NCI-H1436 (cell line): ENCODE measurements at places on chromosomes 1 and 21.

- no peak for DNase-seq
Measured at GRCh38 chr1:156490401-156491032, 10.1 kb downstream of the MEF2D start.

DNA sequence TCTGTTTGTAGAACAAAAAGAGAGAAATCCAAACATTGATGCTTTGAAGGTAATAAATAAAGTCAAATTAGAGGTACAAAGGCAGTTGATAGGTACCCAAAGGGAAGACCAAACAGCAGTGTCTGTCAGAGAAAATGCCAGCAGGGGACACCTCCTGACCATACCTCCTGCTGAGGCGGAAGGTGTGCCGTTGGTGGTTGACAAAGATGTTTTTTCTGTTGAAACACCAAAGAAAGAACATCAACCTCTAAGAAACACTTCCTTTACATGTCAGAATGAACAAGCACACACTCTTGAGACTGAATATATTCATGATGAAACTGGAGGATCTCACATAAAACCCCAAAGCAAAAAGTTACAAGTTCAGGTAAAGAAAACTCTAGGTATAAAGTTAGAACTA lies 128.3 kb downstream of the MACF1 start:
- no peak for DNase-seq

DNA sequence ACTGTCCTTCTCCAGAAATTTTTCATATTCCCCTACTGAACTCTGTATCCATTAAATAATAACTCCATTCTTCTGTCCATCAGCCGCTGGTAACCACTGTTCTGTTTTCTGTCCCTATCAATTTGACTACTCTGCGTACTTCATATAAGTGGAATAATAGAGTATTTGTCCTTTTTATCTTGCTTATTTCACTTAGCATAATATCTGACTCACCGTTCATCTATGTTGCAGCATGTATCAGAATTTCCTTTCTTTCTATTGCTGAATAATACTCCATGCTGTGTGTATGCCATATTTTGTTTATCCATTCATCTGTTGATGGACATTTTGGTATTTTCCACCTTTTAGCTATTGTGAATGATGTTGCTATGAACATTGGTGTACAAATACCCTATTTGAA lies 71.9 kb downstream of the CEP350 start:
- no peak for DNase-seq

DNA sequence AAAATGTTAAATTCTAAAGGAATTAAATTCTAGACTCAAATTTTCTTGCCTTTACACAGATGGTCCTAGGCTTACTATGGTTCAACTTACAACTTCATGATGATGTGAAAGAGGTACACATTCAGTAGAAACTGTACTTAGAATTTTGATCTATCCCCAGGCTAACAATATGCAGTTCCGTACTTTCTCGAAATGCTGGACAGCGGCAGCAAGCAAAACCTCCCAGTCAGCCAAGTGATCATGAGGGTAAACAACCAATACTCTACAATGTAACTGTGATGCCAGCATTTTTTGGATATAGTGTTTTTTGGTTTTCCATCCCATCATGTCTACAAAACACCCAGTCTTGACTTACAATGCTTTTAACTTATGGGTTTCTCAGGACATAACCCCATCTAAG lies 25.7 kb downstream of the VAV3 start:
- no peak for DNase-seq

DNA sequence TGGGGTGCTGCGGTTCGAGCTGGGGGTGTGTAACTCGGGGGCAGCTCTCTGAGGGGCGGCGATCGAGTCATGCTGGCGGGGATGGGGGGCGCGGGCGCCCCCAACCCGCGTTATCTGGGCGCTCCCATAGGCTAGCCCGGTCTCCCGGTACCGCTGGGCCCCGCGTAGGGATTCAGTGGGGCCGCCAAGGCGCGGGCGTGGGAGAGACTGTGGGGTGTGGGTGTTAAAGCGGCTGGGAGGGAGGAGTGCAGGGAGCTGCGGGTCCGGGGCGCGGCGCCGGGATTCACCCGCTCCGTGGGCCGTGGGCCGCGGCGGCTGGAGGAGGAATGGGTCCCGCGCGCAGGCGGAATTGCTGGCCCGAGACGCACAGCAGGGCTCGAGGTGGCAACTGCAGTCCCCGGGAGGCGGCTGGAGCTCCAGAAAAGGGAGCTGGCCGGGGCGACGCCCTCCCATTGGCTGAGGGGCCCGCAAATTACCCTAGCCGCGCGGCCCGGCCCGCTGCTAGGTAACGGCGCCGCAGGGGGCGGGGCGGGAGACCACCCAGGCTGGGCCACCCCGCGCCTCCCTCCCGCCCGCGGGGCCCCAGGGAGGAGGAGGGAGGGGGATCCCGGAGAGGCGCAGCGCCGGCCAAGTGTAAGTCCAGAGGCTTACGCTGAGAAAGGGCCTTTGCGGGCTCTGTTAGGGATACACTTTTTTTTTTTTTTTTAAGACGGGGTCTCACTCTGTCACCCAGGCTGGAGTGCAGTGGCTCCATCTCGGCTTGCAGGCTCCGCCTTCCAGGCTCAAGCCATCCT lies at the start of gene PTCH2:
Gene PTCH2, minus strand, starts transcription at position 392 of the 794 bp plus-strand sequence. Its CDS starts 321 bp downstream, at position 71.
- DNase-seq, result peak; percentile 81

GRCh38 chr1:244435562-244436205 lies 16.0 kb downstream of the ADSS2 start:
- DNase-seq, result no peak

GRCh38 chr1:221991221-221991620 lies 249.3 kb upstream of the DUSP10 start:
- no peak for DNase-seq

GRCh38 chr1:96259399-96259798 lies 462.2 kb upstream of the PTBP2 start:
- DNase-seq, result no peak

- no peak for DNase-seq
Measured at GRCh38 chr1:36122062-36123030, 2.7 kb downstream of the COL8A2 start.

- DNase-seq, result no peak
Measured at GRCh38 chr1:88943241-88943640, 49.2 kb downstream of the KYAT3 start.

GRCh38 chr1:84632673-84633434 lies 57.4 kb downstream of the SSX2IP start:
- no peak for DNase-seq

DNA sequence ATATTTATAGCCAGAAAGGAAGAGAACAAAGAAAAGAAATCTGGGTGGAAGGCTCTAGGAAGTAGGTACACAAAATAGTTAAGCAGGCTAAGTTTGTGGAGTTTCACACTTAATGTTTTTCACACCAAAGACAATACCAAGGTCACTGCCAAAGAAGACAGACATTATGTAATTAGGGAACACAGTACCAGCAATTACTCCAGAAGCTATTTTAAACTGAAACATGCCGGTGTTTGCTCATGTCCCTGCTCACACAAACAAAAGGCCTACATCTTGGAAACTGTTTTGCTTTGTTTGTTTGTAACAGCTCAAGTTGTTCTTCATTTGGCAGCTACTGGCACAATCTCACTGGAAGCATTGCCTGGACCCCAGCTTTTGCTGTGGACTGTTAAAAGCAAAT lies 88.5 kb upstream of the DAB1 start:
- DNase-seq, result peak; percentile 46

DNA sequence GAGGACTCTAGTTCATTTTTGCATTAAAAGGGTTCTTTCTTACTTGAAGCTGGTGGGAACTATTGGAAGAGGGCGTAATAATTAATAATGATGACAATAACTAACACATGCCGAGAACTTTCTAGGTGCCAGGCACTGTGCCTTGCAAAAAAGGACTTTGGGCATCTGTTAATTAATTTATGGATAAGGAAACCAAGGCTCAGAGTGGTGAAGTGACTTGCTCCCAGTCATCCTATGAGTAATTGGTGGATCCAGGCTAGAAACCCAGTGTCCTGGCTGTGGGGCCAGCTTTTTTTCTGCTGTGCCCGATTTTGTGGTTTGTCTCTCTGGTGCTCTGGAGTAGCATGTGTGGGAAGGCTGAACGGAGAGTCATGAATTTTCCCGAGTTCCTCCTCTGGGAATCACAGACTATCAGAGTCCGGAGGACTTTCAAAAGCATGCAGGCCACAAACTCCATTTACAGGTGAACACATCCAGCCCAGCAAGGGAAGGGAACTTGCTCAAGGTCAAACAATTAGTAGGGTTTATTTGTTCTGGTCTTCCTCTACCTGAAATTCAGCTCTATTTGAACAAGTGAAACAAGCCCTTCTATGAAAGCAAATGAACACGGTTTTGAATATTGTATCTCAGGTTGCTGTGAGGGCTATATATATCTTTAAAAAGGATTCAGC lies 23.4 kb downstream of the ROR1 start:
- DNase-seq, result no peak

DNA sequence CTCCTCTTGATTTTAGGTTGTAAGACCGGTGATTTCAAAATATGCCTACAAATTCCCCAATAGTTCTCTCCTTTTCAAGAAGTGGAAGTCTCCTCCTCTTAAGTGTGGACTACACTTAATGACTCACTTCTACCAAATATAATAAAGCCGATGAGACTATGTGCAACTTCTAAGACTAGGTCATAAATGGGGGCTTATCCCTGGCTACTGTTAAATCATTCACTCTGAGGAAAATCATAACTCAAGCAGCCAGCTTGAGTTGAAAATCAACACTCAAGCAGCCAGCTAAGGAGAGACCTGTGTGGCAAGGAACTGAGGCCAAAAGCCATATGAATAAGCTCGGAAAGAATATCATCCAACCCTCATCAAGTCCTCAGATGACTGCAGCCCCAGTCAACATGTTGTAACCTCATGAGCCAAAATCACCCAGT lies 49.6 kb upstream of the PSMG1 start:
- no peak for DNase-seq

GRCh38 chr1:59041646-59042277 lies 255.1 kb upstream of the FGGY start:
- no peak for DNase-seq

DNA sequence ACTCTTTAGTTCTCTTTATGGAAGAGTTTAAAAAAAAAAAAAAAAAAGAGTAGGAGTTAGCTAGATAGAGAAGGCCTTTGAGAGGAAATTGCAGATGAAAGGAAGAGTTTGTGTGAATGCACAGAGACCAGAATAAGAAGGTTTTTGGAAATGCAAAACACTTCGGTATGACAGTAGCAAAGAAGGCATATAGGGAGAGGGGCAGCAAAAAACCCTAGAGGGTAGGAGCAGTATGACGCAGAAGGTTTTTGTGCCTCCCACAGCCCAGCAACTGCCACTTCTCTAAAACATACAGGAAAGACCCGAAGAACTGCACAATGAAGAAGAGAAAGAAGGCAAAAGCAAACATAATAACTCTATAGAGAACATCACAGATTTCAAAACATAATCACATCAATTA lies 84.3 kb downstream of the WDR64 start:
- DNase-seq, result peak; percentile 46

DNA sequence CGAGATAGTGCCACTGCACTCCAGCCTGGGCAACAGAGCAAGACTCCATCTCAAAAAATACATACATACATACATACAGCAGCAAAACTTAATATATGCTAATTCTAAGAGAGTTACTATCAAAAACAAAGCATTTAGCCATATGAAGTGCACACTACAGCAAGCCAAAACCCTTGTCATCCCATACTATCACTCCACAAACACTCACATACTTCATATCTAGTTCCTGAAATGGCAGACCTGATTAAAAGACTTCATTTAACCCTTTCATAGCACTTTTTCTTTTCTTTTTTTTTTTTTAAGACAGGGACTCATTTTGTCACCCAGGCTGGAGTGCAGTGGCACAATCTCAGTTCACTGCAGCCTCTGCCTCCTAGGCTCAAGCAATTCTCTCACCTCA lies 65.6 kb downstream of the COP1 start:
- no peak for DNase-seq

- DNase-seq, result no peak
Measured at GRCh38 chr1:6274622-6275139, 13.8 kb upstream of the GPR153 start.

GRCh38 chr1:235725434-235725833 lies 75.8 kb upstream of the GNG4 start:
- DNase-seq, result no peak

- DNase-seq, result no peak
Measured at GRCh38 chr1:159421821-159422220, 10.2 kb upstream of the OR10J4 start.

DNA sequence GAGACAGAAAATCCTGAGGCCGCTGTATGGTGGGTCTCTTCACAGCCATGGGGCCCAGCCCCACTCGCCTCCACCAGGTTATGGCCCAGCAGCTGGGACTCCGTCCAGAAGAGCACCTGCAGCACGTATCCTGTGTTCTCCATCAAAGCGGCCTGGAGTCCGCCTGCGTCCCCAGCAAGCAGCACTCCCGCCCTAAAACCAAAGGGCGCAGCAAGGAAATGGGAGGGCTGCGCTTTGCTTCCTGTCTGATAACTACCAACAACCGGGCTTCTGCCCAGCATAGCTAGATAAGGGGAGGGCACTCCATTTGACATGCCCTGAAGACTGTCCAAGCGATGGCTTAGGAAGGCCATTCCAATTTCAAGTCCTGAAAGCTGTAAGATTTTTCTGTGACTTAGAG lies 119.9 kb downstream of the KCNJ15 start:
- DNase-seq, result no peak

- DNase-seq, result no peak
Measured at GRCh38 chr1:27661412-27662075, 10.4 kb downstream of the IFI6 start.

GRCh38 chr1:201939574-201939973 lies 6.8 kb downstream of the LMOD1 start:
- DNase-seq, result no peak

GRCh38 chr1:45455162-45455561 lies 35.8 kb downstream of the TESK2 start:
- no peak for DNase-seq

GRCh38 chr1:157249326-157249725 lies 111.1 kb upstream of the ETV3 start:
- DNase-seq, result no peak

- DNase-seq, result no peak
Measured at GRCh38 chr1:53934170-53934765, 11.2 kb downstream of the IFT25 start.

GRCh38 chr1:35047188-35047858 lies 15.6 kb upstream of the ZMYM6 start:
- no peak for DNase-seq

DNA sequence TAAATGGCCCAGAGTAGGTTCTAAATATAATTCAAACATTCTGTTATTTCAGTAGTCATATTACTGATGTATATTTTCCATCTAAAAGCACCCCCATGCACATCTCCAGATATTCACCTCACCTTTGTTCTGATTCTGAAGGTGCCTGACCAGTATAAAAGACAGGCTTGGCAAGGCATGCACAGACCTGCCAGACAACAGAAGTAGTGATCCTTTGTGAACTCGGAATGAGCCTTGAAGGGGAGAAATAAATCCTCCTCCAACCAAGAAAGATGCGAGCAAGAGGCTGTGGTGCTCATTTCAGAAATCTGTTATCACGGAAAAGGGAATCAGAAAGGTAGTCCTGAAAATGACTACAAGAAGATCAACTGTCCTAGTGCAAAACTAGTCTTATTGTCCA lies 287.3 kb downstream of the VAV3 start:
- DNase-seq, result no peak

- DNase-seq, result no peak
Measured at GRCh38 chr1:42322577-42322976, 12.5 kb downstream of the FOXJ3 start.
